ENCODE measurements at places on chromosomes 11 and 22. TPM values are rescaled to one million over a fixed set of nuclear protein-coding genes. Genes with fewer than 3 reads are reported as not detected.

IL18 gene
- 5.8 TPM for total RNA-seq

INPP5J gene
- total RNA-seq = 0.09 TPM

SCN3B gene
- total RNA-seq = not detected

OR8D4 gene
- total RNA-seq = not detected

PAMR1 gene
- total RNA-seq = 499 TPM

NXPE2 gene
- total RNA-seq = 0.14 TPM

LRRN4CL gene
- total RNA-seq = 11.7 TPM
